ENCODE measurements at places on chromosomes 12 and 14.

DNA sequence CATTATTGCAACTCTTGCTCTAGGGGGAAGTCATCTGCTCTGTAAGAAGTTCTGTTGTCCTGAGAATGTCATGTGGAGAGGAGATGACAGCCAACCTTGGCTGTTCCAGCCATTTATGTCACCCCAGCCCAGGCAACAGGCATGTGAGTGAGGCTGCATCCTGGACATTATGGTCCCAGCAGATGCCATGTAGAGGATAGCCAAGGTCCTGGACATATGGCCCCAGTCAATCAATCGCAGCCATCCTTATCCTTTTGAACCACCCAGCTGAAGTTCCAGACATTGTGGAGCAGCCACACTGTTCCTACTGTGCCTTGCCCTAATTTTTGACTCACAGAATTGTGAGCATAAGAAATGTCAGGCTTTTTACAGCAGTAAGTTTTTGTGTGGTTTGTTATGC, 84.9 kb downstream of the AVPR1A start:
- DNase-seq, result no peak

DNA sequence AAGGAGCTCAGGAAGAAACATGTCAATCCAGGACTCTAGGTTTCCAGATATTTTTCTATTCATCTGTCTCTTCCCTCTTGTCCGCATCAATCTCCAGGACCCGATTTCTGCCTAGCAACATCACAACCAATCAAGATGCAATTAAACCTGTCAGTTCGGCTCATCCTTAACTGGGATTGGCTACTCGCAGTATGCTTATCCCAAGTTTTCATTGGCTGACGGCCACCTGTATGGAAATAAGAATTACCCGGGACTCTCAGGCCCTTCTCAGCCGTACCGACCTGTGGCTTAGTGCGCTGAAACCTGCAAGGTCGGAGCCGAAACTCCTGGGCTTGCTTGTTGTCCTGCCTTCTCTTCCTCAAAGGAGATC, 20.4 kb upstream of the ATP5MC2 start:
- no peak for DNase-seq

- DNase-seq, result no peak
Measured at GRCh38 chr12:59938190-59938962, 342.5 kb downstream of the SLC16A7 start.

- DNase-seq, result no peak
Measured at GRCh38 chr14:70018230-70018629, 139.0 kb downstream of the SMOC1 start.

DNA sequence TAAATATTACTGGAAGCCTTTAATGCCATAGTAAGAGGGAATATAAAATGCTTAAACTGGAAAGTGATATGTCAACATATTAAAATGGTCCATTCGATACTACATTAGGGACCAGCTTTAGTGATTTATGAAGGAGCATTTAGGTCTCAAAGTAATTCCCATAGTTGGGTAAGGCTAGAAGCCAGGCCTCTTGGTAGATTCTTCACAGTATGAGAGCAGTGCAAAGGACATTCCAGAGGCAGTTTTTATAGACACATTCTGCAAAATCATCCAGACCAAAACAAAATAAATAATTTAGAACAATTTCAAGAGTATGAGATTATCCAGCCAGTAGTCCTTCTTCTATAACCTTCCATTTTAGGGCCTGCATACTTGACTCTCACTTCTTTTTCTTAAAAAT, 142.6 kb upstream of the PDZRN4 start:
- no peak for DNase-seq

- DNase-seq, result no peak
Measured at GRCh38 chr12:80702889-80703805, 4.3 kb upstream of the MYF6 start.

DNA sequence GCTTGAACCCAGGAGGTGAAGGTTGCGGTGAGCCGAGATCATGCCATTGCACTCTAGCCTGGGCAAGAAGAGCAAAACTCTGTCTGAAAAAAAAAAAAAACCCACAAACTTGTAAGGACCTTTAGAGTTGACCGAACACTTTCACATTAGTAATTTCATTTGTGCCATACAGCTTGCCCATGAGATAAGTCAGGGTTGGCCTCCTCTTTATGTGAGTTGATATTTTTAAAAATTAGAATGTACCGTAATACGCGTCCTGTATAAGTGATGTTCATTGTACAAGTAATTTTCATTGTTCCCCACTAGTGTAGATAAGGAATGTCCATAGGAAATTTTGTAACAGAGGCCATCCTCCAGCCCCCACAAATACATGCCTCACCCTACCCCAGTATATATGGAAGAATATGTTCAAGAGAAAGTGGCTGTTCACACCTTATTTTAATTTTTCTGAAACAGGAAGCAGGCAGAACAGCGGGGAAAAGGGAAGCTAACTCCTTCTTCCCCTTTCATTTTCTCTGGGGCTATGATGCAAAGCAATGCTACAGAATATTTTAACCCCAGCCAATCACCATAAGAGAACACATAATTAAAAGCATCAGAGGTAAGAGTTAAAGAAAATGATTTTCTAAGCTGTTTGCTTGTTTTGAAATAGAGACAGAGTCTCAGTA, 31.9 kb upstream of the HIF1A start:
- no peak for DNase-seq

GRCh38 chr14:76967788-76968187, 60.7 kb downstream of the IRF2BPL start:
- DNase-seq, result no peak

GRCh38 chr12:123983822-123984485, 10.9 kb downstream of the ZNF664 start:
- DNase-seq, result no peak

- DNase-seq, result no peak
Measured at GRCh38 chr12:89418228-89418910, 66.1 kb upstream of the DUSP6 start.

DNA sequence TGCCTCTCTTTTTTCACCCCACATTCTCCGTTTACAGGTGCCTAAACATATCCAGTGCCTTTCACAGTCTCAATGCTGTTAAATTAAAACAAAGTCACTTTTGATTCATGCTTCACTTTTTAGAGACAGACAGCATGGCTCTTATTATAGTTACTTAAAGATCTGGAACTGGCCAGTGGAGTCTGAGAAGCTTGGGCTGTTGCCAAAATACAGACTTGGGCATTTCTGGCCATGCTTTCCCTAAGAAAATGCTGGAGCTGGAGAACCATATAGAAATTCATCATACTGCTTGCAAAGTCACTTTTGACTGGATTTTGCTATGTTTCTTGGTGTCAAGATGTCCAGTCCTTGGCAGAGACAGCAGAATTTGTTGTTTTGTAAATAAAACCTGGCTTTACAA, 12.2 kb upstream of the GPR68 start:
- no peak for DNase-seq

- DNase-seq, result no peak
Measured at GRCh38 chr12:124217508-124218242, 77.2 kb upstream of the RFLNA start.

DNA sequence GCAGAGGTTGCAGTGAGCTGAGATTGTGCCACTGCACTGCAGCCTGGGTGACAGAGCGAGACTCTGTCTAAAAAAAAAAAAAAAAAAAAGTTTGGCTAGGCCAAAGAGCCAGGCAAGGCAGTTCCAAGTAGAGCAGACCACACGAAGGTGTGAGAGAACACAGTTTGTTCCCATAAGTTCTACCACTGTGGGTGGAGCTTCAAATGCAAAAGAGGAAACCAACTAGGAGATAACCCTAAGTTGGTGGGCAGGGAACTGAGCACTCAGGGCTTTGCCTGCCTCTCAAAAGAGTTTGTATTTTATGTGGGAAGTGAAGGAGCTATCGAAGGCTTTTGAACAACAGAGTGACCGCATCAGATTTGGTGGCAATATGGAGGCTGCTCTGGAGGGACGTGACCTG, 15.1 kb downstream of the SOCS2 start:
- DNase-seq, result no peak

DNA sequence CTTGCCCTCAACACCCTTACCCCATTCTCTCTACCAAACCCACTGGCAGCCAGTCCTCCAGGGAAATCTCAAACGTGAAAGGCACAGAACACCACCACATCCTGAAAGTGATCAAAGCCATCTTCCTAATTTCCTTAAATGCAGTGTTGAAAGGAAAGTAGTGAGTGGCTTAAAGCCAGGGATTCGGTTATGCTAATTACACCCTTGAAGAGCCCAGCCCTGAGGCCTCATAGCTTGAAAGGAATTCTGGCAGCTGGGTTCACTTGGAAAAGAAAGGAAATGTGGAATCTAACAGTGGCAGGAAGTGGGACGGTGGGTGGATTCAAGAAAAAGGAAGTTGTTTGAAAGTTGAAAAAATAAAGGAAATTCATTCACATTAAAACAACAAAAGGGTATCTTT, 73.0 kb upstream of the FICD start:
- no peak for DNase-seq

DNA sequence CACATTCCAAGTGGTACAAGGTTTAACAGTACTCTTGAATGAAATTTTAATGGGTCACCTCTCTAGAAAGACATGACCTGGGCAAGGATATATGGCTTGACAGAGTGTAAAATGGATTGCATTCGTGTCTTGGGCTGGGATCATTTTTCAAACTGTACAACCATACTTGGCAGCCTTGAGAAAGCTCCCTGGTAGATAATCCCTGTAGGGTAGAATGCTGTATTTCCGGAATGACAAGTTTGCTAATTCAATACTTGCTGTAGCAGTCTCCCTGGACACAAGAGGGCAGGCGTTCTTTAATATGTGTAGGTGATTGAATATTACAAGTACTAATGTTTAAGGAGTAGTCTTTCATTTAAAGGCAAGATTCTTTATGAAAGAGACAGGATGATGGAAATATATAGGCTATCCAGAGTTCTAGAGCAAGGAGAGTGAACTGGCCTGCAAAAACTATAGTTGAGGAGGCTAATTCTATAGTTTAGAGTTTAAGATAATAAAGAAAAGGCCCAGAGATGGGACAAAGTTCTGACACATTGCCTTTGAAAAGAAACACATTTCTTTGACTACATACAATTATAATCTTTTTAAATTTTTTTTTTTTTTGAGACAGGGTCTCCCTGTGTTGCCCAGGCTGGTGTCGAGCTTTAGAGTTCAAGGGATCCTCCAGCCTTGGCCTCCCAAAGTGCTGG, 53.4 kb downstream of the PLBD1 start:
- DNase-seq, result no peak

DNA sequence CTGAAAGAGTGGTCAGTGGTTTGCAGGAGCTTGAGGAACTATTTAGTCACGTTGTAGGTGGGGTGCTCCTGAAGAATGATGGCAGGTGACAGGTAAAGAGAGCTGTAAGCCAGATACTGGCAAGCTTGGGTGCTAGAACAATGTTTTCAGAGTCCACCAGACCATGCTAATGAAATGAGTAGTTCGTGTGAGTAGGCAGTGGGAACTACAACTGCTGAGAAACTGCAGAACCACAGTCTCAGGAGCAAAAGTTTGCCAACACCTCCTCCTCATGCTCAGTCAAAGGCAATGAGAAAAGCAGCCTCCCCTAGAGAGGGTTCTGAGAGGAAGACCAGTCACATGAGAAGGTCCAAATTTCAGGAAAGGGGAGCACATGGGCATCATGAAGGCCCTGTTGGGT, 91.3 kb downstream of the PRKD1 start:
- DNase-seq, result no peak

- no peak for DNase-seq
Measured at GRCh38 chr12:89760783-89761182, 52.1 kb upstream of the ATP2B1 start.

DNA sequence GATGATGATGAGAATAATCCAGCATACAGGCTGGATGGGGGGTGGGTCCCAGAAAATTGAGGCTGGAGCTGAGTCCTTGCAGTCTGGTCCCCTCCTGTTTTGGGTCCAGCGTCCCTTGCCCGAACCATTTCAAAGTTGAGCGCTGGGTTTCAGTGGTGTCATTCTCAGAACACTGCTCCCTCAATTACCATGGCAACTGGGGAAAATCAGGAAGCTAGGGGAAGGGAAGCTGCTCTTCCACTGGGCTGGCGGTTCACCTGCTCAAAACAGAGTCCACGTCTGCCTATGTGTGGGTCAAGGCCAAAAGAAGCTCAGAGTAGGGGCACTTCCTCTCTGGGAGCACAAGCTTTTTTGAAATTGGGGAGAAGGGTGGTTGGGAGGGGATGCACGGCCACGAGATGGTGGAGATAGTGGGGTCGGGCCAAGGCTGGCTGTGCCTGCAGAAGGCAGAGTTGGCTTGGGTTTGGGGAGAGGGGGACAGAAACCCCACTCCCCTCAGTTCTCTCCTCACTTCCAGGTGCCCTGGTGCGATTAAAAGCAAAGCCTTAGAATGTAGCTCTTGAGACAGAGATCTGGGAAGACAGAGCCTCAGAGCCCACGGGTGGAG, 1.7 kb upstream of the NOS1 start:
- no peak for DNase-seq

DNA sequence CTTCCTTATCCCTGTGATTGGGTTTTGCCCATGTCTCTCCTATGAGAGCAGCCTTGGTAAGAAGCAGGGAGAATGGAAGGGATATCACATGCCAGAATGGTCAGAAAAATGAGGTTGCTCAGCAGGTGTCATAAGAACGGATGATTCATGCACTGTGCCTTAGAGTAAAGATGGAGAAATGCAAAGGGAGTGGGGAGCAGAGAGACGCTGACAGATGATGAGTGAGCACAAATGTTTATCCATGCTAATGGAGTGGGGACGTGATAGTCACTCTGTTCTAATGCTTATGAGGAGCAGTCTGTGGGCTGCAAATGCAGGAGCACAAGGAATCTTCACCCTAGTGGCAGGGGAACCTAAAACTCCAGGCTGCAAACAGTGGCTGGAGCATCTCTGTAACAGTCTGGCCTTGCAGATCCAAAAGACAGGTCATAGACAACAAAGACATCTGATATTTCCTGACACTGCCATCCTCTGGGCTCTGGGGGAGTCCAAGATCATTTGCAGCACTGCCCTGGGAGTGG, 243.2 kb downstream of the CACNA1C start:
- DNase-seq, result no peak

DNA sequence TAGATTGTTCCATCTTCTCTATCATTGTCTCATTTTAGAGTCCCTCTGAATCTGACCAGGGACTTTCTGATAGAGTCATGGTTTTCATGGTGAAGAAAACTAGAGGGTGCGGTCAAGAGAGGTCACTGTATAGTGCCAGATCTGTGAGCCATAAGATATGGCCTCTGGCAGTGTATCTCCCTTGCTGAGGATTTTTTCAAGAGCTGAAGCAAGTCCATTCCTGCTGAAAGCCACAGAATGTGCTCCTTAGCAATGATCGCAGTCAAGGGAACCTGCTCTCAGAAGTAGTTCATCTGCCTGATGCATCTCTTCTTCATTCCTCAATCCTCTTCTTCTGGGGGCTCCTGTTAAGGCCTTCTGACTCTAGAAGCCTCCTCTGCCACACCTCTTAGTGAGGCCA, 405.2 kb downstream of the EGLN3 start:
- DNase-seq, result no peak

DNA sequence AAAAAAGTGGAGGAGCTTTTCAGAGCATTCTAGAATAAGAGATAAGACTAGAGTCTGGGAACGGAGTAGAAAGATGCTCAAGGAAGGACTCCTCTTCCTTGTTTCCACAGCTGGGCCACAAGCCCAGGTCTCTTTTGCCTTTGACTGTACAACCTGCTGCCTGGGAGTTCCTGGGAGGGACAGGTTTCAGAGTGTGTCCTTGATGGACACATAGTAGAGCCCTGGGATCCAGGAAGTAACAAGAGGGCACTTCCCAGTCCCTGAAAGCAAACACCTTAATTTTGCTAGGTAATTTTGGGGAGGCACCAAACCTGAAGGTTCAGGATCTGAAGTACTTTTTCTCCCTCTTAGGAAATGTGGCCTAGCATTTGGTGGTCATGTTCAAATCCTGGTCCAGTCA, 44.4 kb downstream of the CHST11 start:
- no peak for DNase-seq

GRCh38 chr12:122381021-122381420, 41.4 kb downstream of the CLIP1 start:
- DNase-seq, result no peak

Data from stimulated activated CD8-positive, alpha-beta memory T cell treated with anti-CD3 and anti-CD28 coated beads, Interleukin-4, amount 100 ng/mL, for 1 hour (primary cell).